ENCODE measurements at places on chromosomes 4 and X.

DNA sequence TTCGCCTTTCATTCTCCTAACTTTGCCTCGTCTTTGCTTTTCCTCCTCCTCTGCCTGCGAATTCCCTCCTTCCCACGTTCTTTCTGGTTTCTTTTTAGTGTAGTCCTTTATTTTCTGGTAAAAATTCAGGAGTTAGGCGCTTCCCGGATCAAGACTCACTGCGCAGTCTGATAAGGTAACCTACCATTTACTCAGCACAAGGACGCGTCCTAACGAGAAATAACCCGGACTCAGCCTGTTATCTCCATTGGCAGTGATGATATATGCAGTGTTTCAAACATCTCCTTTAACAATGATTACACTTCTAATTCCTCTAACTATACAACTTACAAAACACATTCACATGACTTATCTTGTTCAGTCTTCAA lies 357 bp upstream of the ETNPPL start:
- DNase-seq = no peak

- DNase-seq = no peak
Observed at GRCh38 chr4:23023666-23024065, 330.9 kb downstream of the GBA3 start.

- no peak for DNase-seq
Observed at GRCh38 chrX:334971-335757, 16.6 kb upstream of the GTPBP6 start.

DNA sequence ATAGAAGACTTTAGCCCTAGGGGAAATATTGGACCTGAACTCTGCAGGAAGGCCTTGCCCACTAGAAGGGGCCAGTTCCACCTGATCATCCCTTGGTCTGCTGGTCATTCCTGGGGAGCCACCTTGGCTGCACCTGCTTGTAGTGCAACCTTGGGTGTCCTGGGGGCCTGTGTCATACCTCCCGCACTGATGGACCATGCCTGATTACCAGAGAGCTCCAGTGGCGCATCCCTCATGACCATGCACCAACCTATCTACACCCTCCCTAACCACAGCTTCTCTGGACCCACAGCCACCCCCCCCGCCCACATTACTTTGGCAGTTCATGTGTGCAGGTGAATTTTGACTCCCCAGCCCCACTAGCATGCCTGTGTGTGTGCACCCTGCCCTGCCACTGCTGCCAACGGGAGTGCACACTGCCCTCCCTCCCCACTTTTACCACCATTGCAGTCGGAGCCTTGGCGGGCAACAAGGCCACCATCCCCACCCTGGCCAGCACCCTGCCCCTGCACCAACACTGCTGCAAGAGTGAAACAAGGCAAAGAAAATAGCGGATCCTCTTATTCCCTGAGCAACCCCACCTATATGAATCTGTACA lies 208.1 kb downstream of the FAM47B start:
- DNase-seq = no peak

DNA sequence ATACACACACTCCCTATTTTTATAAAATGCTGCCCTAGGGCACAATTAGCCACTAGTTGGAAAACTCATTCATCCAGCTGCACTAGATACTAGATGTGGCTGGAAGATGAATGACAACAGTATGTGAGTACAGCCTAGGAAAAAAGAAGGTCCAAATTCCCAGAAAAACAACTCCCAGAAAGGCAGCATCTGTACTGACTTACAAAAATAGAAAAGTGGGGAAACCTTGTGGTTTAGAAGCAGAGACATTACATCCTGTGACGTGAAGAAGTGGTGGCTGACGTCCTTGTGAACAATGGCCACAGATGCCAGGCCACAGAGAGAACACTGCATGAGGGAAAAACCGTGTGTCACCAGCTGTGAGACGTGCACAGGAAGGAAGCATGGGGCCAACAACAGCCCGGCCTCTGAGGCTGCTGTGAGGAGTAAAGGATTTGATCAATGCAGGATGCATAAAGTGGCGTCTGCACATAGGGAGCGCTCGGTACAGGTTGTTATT lies 81.2 kb downstream of the SPRY1 start:
- DNase-seq = no peak

DNA sequence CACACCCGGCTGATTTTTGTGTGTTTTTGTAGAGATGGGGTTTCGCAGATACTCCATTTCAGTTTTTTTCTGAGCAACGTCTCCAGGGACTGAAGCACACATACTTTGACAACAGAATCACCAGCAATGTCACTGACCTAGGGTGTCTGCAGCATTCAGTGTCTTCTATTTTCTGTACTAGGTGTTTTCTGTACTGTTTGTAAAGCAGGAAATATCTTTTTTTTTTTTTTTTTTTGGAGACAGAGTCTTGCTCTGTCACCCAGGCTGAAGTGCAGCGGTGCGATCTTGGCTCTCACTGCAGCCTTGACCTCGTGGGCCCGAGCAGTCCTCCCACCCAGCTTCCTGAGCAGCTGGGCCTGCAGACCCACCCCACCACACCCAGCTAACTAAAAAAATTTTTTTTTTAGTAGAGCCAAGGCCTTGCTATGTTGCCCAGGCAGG lies 8.9 kb downstream of the ADD1 start:
- no peak for DNase-seq

DNA sequence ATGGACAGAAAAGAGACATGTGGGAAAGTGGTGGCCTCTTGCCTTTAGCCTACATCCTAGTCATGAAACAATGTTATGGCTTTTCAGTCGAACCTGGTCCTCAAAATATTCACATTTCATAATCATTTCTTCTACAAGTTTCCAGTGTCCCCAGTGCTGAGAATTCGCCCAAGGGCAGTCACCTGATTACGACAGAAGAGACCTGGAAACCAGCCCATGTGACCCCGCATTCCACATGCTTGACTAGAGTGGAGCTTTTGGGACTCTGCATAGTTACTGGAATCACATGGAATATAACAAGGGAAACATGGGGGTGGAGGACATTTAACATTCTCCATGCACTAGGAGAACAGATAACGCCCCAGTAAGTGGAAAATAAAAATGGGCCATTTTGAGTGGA lies 100.1 kb downstream of the PPARGC1A start:
- DNase-seq = no peak

- no peak for DNase-seq
Observed at GRCh38 chr4:153403726-153404125, 59.2 kb downstream of the MND1 start.

- DNase-seq = no peak
Observed at GRCh38 chr4:140065393-140065792, 88.6 kb downstream of the MAML3 start.

DNA sequence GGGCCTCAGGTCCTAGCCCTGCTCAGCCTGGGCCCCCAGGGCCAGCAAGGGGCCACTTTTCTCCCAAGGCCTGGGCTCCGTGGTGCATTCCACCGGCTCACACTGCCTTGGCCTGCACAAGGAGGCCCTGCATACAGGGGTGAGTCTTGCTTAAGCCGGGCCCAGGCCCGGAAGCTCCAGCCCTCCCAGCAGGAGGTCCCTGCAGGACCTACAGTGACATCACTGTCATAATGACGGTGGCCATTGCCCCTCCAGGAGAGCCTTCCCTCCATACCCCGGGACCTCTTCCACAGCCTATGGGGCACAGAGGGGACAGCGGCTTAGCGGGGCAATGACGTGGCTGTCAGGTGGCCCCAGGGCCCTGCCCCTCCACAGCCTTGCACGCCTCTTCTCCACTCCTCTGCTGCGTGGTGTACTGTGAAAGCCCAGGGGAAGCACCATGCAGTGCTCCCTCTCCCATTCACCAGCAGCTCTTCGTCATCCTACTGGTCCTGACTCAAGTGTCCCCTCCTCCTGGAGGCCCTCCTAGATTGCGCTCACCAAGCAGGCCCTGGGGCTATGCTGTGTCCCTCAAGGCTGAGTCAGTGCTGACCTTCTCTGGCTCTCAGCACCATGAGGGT lies 32.3 kb upstream of the AFAP1 start:
- no peak for DNase-seq

GRCh38 chrX:133670383-133670782 lies 255.1 kb upstream of the GPC4 start:
- DNase-seq = no peak

DNA sequence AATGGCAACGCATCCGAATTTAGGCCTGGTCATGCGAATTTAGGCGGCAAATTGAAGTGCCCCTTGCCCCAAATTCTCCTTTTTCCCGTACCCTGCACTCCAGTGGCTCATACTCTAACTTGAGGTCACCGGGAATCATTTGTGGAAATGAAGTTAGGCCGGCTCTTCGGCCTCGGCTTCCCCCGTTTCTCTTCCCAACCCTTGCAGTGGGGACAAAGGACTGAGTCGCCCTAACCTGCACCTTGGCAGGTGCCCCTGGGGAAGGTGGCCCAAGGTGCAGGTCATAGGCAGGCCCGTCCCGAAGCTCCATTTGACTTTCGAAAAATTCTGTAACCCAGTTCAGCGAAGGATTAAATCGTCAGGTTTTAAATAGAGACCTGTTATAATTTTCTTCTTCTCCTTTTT lies 811 bp downstream of the SRD5A3 start:
- no peak for DNase-seq

- DNase-seq = no peak
Observed at GRCh38 chrX:124228849-124229248, 103.6 kb upstream of the TEX13D start.
